ENCODE measurements at places on chromosomes 6 and 20.

- DNase-seq: no peak
Observed at GRCh38 chr6:129895692-129896091, 34.6 kb upstream of the TMEM244 start.

DNA sequence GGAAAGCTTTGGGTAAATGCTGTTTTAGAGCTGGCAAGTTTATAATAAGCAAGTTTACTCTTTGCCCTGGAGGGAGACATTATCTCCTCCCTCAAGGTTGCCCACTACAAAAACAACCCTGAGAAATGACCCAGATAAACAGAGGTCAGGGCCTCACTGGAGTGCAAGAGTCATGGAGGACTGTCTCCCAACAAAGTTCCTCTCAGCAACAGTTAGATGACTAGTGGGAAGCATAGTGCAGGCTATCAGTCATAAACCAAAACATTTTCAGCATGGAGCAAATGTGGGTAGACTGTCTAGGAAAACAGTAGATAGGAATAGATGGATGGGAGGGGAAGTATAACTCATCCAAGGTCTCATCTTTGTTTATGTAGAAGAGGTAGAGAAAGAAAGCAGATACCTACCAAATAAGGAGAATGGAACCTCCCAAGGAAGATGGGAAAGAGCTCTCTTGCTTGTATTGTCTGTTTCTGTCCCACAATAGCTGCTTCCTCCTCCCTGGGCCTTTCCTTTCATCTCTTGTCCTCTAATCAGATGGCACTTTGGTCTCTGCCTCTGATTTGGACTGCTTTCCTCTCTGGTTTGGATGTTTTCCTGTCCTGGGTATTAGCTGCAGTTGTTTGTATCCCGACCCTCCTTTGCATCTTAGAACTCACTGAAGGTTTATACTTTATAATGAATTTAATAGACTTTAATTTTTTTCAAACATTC lies 95.4 kb downstream of the WASF1 start:
- no peak for DNase-seq

DNA sequence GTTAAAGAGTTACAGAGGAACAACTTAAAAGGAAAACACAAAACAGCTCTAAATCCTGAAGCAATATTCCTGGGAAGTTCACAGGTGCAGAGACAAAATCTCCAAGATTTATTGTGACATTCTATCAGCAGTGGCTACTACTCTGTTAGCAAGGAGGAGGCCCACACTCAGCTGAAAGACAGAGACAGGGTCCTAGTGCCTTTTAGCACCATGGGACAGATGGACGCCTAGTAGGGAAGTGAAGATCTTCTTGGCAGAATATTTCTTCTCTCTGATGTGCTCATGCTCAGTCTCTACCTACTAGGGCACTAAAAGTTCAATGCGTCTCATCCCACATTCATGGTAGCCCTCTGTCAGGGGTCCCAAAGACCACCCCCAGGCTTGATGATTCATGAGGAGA lies 133.4 kb downstream of the LAMP5 start:
- DNase-seq: peak; percentile 7

GRCh38 chr20:52001999-52002666 lies 189.4 kb downstream of the ZFP64 start:
- no peak for DNase-seq

- no peak for DNase-seq
Observed at GRCh38 chr6:168574699-168575195, 133.8 kb downstream of the SMOC2 start.

GRCh38 chr6:21601339-21601923 lies 7.9 kb downstream of the SOX4 start:
- DNase-seq: no peak

DNA sequence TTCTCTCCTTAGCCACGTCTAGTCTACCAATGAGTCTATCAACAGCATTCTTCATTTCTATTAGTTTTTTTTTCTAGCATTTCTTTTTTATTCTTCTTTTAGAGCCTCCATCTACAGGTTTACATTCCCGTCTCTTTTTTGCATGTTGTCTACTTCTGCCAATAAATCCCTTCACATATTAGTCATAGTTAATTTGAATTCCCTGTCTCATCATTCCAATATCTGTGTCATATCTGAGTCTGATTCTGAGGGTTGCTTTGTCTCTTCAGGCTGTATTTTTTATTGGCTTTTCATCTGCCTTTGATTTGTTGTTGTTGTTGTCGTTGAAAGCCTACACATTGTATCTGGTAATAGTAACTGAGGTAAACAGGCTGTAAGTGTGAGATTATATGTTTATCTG lies 104.6 kb downstream of the HMGCLL1 start:
- no peak for DNase-seq

DNA sequence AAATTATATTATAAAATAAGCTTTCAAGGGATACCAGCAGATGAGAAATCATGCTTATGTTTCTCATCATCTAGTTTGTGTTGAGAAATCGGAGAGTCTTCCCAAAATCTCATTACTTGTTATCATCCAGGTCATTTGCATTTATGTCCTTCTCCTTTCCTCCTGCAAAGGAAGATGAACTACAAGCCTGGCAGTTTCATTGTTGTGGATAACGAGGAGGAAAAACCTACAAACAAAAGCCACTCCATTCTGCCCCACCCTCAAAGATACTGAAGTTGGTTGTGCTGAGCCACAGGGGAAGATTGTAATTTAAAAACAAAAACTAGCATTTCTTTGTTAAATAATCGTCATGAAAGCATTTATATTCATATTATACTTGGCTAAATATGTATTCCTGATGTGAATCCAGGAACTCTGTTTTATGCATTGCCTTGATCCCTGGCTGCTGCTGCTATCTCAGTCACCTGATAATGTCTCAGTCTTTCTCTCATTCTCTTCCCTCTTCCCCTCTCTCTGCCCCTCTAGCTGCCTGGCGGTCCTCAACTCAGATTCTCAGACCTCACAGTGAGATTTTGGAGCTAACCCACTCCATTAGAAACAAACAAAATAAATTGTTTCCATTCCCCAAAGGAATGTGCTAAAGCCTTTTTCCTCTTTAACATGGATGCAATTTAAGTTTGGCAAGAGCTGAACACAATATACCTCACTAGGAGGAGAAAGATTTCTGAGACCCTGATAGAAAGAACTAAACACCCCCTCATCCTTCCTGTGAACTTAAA lies 185.3 kb downstream of the ADAT2 start:
- DNase-seq: no peak

DNA sequence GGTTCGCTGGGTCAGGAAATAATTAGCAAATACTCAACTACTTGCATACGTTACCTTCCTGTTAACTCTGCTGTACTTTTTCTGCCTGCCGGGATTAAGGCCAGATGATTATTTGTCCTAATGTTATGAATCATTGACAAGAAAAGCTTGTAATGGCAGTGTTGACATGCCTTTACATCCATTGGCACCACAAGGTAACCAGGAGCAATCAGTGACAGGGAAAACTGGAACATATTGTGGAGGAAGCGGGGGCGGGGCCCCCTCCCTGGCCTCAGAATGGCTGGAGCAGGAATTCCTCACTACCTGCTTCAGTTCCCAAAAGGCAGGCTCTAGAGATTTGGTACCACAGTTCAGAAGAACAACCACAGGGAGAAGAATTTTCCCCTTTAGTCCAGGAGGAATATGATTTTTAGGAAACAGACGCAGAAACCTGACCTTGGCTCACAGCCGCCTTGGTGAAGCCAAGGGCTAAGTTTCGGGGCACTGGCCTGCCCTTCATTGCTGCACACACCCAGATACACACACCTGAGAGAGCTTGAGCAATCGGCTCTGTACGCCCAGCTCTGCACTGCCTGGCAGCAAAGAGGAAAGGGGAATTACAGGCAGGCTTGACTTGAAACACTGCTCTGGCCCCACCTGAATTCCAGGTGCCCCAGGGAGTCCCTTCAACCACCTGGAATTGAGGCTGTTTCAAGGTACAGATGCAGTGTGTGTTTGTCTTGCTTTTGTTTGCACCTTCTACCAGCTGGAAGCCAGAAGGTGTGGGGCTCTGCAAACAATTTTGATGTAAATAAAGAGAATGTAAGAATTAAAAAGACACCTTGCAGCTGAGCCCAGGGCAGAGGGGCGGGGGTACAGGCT lies 89.8 kb downstream of the MYB start:
- DNase-seq: no peak

GRCh38 chr6:167580619-167580911 lies 246.1 kb upstream of the AFDN start:
- DNase-seq: no peak

- no peak for DNase-seq
Observed at GRCh38 chr6:23503173-23503572, 622.8 kb upstream of the NRSN1 start.

DNA sequence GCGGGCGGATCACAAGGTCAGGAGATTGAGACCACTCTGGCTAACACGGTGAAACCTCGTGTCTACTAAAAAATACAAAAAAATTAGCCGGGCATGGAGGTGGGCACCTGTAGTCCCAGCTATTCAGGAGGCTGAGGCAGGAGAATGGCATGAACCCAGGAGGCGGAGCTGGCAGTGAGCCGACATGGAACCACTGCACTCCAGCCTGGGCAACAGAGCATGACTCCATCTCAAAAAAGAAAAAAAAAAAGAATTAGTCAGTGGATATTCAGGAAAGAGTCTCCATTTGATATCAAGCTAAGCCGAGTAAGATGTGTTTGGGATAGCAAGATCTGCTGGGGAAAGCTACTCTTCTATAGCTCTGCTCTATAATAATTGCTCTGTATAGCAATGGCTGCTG lies 41.0 kb downstream of the MOCS1 start:
- no peak for DNase-seq

DNA sequence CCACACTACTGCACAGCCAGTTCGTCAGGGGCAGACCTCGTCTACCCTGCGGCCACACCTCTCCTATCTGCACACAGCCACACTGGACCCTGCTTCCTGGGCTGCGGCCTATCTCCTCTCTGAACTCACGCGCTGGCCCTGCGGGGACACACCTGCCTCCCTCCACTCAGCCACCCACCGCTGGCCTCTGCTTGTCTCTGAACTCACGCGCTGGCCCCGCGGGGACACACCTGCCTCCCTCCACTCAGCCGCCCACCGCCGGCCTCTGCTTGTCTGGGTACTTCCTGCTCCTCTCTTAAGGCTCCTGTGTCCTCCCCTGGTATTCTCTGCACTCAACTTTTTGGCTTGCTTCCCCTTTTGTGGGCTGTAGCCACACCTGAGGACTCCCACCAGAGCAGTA lies 52.3 kb downstream of the HUS1B start:
- no peak for DNase-seq

DNA sequence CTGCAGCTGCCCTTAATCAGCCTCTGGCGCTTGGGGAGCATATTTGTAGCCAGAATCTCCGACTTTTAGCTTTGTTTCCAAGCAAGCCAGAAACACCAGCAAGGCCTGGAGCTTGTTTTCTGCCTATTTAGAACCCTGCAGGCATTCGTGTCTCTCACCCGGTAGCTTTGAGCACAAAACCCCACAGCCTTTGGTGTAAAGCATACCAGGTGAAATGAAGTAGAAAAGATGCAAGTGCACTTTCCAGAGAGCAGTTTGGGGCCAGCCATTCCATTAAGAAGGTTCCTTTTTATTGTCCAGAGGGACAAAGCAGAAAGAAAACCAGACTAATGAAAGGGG lies 736 bp downstream of the FAM217B start:
- DNase-seq: no peak

GRCh38 chr6:119938752-119939151 lies 589.2 kb upstream of the MAN1A1 start:
- DNase-seq: no peak

DNA sequence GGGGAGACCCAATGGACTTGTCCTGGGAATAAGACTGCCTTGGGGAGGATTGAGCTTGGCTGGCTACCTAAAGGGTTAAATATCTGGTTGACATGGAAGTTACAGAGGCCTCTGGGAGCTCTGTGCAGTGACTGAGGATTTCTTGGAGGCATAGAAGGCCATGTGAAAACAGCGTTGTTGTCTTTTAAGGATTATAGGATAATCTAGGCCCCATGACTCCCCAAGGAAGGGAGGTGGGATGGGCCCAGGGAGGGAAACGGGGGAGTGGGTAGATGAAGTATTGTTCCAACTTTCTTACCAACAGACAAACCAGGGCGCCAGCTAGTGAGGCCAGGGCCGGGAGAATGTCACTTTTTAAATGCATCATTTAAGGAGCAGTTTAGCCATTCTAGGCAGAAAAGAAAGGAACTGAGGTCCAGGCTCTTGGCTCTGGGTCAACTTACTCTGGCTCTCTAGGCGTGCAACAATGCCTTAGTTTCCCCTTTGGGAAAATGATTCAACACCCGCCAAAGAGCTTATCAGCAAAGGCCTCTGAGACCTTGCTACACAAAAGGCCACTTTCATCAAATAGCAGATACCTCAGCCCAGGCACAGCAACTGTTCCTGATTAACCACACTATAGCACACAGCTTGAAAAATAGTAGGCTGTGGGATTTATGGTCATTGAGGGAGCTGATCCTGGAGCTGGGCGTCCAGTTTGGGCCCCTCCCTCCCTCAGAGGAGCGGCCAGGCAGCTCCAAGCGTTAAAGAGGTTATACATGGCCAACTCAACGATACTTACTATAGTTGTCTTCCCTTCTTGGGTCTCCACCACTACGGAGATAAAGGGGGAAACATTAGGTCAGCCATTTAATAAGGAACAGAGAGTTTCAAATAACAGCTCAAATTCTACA lies 7.0 kb downstream of the MRPS18A start:
- no peak for DNase-seq

GRCh38 chr6:74574794-74575193 lies 631.1 kb downstream of the COL12A1 start:
- peak; percentile 16 for DNase-seq

GRCh38 chr20:40860487-40860902 lies 168.1 kb upstream of the TOP1 start:
- no peak for DNase-seq

- no peak for DNase-seq
Observed at GRCh38 chr6:105790635-105791034, 295.5 kb upstream of the PRDM1 start.

GRCh38 chr6:167799033-167799821 lies 27.5 kb upstream of the AFDN start:
- DNase-seq: peak; percentile 67

Data from NCI-H446 (cell line).